Heart left ventricle (tissue), 16 donors: ENCODE measurements at places on chromosomes 2 and 18. TPM values are rescaled to one million over a fixed set of nuclear protein-coding genes. Genes with fewer than 3 reads are reported as not detected.

GRCh38 chr2:71154279-71154678 is 23.8 kb downstream of the MPHOSPH10 start:
- no peak for DNase-seq

Gene CDH2
- total RNA-seq = 386 TPM

Gene BMP10
- total RNA-seq = not detected

GRCh38 chr18:35641916-35642315 is 60.4 kb downstream of the GALNT1 start:
- DNase-seq = no peak

GRCh38 chr2:64108666-64109241 is 35.5 kb downstream of the PELI1 start:
- no peak for DNase-seq

GRCh38 chr2:127034051-127034450 is 72.9 kb downstream of the BIN1 start:
- no peak for DNase-seq

DNA sequence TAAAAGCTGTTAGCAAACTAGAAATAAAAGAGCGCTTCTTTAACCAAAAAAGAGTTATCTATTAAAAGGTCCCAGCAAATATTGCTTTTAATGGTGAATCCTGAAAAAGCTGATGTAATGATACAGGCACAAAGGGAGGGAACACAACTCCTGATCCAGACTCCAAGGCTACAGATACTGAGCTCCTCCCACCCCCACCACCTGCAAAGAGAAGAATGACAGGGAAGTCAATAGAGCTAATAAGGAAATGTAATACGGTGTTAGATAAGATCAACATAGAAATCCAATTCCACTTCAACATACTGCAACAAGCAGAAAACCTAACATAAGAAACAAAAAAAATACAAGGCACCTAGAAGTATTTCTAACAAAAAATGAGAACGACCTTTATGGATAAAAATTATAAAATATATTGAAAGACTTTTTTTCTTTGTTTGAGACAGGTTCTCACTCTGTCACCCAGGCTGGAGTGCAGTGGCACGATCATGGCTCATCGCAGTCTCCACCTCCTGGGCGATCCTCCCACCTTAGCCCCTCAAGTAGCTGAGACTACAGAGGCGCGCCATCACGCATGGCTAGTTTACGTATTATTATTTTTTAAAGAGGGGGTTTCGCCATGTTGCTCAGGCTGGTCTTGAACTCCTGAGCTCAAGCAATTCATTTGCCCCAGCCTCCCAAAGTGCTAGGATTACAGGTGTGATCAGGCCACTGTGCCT is 192.2 kb downstream of the HDAC4 start:
- no peak for DNase-seq
